Thyroid gland (tissue), 4 donors: ENCODE measurements at places on chromosomes 5 and 9.

- no peak for DNase-seq
Measured at GRCh38 chr5:42745426-42745825, 11.2 kb upstream of the CCDC152 start.

GRCh38 chr5:131986161-131986912 lies 25.1 kb downstream of the ACSL6 start:
- peak; percentile 52 for DNase-seq

- no peak for DNase-seq
Measured at GRCh38 chr9:32742296-32742695, 41.0 kb upstream of the TMEM215 start.

GRCh38 chr5:140399979-140400729 lies 1.5 kb upstream of the ANKHD1 start:
- DNase-seq = no peak

GRCh38 chr5:65482736-65483545 lies 1.2 kb upstream of the ADAMTS6 start:
- DNase-seq = peak; percentile 30

DNA sequence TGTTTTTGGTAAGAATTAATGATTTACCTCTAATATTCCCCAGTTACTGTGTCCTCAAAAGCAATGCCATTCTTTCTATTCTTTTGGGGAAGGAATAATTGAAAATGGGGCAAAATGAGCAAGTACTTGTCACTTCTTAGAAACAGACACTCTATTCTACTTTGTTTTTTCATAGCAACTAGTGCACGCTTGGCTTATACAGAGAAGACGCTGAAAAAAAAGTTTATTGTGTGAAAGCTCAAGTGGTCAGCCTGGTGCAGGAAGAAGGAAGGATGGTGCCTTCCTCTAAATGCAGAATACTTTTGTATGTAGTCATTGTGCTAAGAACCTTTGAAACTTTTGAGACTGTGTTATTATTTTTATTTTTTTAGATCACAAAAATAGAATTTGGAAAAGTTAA lies 29.6 kb downstream of the ANKDD1B start:
- no peak for DNase-seq

DNA sequence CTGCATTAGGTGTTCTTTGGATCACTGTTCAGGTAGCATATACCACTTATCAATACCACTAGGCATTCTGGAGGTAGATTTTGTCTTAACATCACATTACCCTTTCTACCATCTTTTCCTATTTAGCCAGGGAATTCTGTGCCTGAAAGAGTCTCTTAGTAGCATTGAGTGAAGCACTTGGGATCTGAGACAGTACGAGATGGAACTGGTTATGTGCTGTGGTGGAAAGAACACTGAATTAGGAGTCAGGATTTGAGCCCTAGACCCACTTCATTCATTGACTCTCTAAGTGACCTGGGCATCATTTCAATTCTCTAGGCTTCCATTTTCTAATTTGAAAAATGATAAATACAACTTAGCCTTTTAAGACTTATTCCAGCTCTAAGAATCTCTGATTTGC lies 291.1 kb downstream of the DMAC1 start:
- no peak for DNase-seq

GRCh38 chr5:122839731-122840130 lies 5.7 kb upstream of the SNX24 start:
- no peak for DNase-seq

DNA sequence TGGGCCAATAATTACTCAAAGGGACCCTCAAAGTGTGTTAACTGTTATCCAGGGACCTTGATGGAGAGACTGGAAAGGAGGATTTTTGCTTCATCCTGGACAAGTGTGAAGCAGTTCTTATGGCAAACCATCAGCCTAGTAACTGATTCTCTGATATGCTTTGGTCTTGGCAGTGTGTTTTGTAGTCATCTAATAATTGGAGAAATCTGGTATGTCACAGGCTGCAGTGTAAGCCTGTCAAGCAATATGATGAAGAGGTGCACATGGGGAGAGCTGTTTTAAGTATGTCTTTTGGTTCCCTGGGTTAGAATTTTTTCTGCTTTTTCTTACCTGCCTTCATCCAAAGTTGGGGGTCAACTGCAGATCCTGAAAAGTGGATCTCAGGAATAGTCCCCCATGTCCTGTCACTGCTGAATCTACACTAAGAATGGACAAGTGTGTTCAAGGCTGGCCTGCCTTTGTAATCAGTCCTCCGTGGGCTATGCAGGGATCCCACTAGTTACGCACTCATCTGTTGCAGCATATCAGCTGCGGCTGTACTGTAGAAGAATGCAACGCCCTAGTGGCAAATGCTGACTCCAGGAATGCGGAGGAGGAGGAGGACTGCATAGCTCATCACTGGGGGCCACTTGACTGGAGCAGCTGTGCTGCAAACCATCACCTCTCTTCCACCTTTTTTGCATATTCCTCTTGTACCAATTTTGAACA lies 1.9 kb downstream of the SPTAN1 start:
- DNase-seq = peak; percentile 80

- DNase-seq = no peak
Measured at GRCh38 chr5:59694411-59694810, 199.1 kb downstream of the PDE4D start.

DNA sequence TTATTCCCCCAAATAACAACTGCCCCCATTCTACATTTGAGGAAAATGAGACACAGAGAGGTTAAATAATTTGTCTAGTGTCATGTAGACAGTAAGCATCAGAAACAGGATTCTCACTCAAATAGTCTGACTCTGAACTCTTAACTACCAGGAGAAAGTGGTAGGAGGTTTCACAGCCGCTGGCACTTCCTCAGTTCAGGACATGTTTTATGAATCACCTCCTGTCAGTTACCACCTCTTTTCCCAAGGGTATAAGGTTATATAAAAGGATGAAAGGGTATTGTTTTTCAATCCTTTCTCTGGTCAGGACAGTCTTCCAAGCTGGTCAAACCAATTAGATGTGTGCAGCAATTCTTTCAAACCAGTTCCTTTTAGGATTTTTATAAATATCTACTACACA lies 52.1 kb downstream of the TSSK1B start:
- DNase-seq = no peak

DNA sequence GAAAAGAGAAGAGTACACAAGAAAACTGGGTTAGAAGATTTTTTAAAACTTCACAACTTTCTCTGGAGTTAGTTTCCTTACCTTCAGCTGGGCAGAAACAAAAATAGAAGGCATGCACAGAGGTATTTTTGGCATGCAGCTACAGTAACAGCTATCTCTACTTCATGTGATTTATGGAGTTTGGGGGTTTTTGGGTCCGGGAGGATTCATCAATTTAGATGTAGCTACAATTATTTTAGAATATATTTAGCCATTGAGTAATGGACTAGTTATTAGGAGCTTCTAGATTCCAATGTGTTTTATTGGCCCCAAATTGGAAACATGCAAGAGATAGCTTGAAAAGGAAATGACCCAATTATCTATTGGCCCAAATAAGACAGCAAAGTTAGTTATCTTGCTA lies 91.6 kb upstream of the TNFAIP8 start:
- DNase-seq = no peak

- no peak for DNase-seq
Measured at GRCh38 chr9:94782355-94783101, 56.0 kb downstream of the AOPEP start.

DNA sequence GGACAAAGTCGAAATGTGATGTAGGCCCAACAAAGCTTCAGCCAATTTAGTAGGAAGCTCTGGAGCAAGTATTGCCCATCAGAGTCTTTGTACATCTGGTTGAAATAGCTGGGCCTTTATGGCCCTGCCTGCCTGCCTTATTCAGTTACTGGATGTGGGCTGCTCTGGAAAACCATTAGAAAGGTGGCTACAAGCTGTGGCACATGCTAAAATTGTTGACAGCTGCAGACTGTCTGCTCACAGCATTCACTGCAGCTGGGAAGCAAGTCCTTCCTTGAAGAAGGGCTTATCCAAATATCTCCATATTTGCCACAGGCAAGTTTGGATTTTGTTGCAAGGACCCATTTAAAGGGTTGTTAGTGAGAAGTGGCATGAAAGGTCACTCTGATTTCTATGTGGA lies 24.4 kb downstream of the SMIM15 start:
- no peak for DNase-seq

DNA sequence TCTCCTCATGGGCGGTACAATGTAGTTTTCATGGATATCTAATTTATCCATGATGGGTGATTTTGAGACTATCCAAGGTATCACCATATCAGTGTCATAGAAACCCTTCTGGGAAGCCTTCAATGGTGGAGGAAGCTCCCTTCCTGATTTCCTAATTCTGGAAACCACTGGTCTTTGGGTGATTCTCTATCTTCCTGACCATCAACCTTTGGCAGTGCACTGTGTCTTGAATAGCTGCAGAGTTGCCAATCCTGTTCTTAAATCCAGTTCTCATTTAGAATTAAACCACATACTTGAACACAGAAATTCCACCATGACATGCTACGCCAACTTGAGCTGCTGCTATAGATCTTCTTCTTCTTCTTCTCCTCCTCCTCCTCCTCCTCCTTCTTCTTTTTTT lies 161.7 kb upstream of the KLF9 start:
- no peak for DNase-seq

- DNase-seq = no peak
Measured at GRCh38 chr9:98333703-98334582, 78.5 kb upstream of the TBC1D2 start.

GRCh38 chr9:134060546-134060945 lies 7.3 kb downstream of the BRD3 start:
- DNase-seq = no peak

- no peak for DNase-seq
Measured at GRCh38 chr5:31412324-31412723, 119.6 kb downstream of the DROSHA start.

- DNase-seq = peak; percentile 59
Measured at GRCh38 chr9:34988218-34989002, 1.1 kb upstream of the DNAJB5 start.

DNA sequence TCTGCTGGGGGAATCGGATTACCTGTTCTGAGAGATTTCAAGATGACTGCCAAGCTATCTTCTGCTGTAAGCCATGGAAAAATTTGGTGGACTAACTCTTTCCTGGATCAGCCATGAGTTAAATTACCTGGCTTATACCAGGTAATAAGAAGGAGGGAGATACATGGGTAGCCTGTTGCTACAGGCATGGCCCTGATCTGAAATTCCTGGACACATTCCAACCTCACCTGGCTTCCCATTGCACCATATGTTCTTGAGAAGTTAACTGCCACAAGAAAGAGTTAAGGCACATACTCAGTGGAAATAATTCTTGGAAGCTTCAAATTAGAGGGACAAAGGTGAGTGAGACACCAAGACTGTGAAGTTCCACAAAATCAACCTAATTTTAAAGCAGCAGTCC lies 371.3 kb downstream of the ACTL7B start:
- no peak for DNase-seq

- DNase-seq = no peak
Measured at GRCh38 chr5:176866707-176867310, 32.3 kb downstream of the HK3 start.

DNA sequence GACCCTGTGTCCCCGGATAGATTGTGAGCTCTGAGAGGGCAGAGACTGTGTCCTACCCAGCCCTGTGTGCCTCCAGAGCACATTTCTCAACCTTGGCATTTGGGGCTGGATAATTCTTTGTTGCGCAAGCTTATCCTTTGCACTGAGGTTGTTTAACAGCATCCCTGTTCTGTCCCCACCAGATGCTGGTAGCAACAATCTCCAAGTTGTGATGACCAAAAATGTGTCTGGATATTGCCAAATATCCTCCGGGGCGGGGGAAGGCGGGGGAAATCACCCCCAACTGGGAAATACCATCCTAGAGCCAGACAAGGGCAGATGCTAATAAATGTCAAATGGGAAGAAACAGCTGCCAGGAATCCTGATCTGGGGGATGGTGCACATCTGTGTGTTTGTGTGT lies 24.0 kb upstream of the TNIP1 start:
- DNase-seq = no peak

DNA sequence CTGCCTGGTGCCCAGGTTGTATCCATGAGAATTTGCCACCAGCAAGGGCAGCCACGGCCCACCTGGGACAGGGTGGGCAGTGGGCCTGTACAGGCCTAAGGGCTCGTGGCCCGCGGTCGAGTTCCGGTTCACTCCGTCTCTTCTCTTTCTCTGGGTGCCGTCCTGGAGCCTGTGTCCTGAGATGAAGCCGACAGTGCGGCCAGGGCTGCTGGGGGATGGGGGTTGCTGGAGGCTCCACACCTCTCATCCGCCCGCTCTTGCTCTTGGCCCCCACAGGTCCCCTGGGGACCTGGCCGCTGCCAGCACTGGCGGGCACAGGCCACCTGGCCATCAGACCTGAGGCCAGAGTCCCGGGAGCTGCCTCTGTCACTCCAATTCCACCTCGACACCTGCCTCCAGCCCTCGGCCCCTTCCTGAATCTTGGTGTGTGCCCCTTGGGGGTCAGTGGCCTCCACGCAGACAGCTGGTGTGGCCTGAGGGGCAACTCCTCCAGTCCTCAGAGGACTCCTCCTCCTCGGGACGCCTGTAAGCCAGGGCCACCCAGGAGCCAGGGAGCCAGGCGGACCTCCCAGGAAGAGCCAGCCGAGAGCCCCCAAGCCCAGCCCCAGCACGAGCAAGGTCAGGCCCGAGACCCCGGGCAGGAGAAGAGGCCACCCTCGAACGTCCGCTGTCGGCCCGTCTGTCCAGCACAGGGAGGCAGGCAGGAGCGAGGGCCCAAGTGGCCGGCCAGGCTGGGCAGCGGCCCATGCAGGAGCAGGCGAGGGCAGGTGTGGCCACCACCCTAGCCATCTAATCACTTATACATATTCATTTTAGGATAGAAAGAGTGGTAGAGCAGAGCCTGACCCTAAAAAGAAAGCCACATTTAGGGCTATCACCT lies 5.2 kb downstream of the LRRC26 start:
- DNase-seq = no peak

DNA sequence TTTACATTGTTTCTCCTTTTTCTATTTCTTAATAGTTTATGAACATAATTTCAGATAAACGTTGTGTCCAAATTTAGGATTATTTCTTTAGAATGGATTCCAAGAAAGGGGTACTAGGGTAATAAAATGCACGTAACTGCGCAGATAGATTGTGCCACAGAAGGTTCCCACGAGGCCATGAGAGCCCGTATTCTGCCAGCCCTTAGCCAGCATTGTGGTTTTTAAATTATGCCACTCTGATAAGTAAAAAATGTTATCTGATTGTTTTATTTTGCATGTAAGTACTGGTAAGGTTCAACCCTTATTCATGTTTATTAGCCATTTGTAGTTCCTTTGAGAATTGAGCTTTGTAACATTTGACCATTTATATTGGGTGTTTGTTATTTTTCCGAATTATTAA lies 88.7 kb downstream of the PRKACG start:
- no peak for DNase-seq

DNA sequence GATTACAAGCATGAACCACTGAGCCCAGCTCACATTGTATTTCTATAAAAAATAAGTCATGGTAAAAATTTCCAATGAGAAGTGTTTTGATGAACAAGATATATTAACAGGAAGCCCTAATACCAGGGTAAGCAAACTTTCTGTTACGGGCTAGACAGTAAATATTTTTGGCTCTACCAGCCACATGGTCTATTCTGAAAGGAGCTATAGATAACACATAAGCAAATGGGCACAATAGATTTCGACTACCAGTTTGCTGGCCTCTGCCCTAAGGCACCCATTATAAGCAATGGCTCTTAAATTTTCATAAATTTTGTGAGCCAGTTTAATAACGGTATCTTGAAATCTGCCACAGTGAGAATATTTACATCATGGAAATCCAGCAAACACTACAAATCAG lies 8.1 kb downstream of the UBQLN1 start:
- no peak for DNase-seq
